ENCODE measurements at places on chromosomes 11 and 22. TPM values are rescaled to one million over a fixed set of nuclear protein-coding genes. Genes with fewer than 3 reads are reported as not detected.

PNPLA3 gene
- total RNA-seq, result 0.33 TPM

ROBO3 gene
- total RNA-seq, result 1.0 TPM

OR5J2 gene
- not detected for total RNA-seq

OR8B3 gene
- not detected for total RNA-seq

CAVIN3 gene
- 0.55 TPM for total RNA-seq

TPBGL gene
- total RNA-seq, result not detected

WNT11 gene
- 0.16 TPM for total RNA-seq

Data from activated B cell treated with CpG ODN at 0.5 μM for 24 hours (primary cell).